Mesothelial cell of epicardium (in vitro differentiated cells): ENCODE measurements at places on chromosomes 6 and 20. TPM values are rescaled to one million over a fixed set of nuclear protein-coding genes. Genes with fewer than 3 reads are reported as not detected.

DNA sequence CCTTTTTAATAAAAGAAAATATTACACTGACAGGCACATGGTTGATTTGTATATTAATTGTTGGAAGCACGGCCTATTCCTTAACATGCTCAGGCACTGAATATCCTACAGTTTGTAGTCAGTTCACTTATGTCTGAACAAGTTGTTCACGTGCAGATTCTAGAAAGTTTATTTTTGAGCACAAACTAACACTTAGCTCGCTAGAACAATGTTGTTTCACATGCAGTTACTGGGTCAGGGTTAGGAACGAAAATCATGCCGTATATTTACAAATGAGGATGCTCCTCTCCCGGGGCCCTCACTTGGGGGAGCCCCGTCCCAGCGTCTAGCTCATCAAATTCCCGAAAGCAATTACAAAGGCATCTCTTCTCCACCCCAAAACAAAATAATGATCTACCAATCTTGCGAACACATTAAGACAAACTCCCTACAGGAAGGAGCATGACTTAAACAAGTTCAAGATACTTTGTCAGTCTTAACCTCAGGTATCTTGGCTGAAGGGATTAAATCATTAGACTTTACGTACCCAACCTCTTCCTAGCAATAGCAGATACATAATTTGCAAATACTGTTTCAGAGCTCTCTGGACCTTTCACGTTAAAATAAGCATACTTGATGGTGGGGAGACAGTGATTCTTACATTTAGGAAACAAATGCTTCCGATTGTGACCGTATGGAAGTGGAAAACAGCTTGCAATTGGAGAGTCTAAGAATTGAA is 1.5 kb downstream of the MAP7 start:
- no peak for DNase-seq

DNA sequence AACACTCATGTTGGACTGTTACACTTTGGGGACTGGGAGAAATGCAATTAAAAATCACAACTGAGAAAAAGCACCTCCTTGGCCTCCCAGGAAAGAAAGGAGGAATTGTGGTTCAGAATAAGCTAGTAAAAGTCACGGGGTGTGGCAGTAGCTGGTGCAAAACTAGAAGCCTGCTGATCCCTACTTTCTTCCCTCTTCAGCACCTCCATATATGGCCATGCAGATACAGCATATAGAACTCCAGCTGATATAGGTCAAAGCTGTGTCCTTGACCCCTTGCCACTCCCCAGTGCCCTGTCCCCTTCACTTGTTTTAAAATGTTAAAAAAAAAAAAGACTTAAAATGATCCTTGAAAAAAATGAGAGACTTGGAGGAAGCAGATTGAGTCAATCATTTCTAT is 5.5 kb upstream of the FLRT3 start:
- no peak for DNase-seq

DNA sequence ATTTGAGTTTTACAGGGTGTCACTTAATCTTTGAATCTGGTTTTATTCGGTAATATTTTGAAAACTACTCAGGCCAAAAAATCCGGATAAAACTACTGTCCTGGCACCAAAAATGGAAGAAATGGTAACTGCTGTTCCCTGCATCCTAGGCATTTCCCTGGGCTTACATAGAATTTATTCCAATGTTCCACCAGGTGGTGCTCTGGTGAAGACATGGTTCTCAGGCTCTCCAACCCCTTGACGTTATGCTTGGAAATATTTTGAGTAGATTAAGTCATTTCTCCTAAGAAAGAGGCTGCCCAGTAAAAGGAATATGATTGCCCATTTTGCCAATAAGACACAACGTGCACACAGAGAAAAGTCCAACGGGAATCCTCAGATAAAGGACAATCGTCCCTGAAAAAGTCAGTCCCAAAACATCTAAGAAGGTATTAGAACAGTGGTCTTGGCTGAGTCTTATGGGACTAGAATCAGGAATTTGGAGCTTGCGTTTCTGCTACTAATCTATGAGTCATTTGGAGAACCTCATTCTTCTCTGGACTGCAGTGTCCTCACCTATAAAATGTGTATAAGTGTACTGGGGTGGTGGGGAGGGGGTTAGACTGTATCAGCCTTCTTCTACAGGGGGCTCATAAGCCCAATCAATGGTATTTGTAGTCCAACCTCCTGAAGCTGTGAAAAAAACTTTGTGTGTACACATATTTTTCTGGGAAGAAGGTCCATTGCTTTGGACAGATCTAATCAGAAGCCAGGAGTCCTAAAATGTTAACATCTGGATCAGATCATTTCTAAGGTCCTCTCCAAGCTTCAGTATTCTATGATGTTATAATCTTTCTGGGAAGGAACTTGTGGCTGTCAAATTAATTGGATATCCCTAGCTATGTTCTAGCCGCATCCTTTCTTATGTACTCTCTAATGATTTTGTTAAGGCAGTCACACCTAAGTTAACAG is 131.0 kb upstream of the BMP2 start:
- no peak for DNase-seq

GRCh38 chr6:122869437-122870024 is 80.5 kb downstream of the SMPDL3A start:
- no peak for DNase-seq

- no peak for DNase-seq
These were observed 155.0 kb downstream of the CDH26 start for GRCh38 chr20:60113024-60113724.

GRCh38 chr6:99185525-99185924 is 163.9 kb downstream of the FAXC start:
- no peak for DNase-seq

DNA sequence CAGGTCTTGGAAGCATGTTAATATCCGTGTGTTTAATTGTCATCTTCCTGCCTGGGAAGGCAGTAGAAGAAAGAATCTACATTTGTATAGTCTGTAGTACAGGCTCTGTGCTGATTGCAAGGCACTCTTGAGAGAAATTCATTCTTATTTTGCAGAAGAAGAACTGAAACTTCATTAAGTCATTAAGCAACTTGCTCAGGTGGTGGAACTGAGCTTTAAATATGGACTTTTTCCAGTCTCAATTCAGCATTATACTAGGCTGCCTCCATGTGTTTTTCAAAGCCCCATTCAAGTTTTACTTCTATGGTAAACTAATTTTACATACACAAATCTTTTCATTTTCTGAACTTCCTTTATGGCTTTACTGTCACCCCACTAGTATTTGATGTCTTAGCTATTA is 18.7 kb downstream of the ZNF451 start:
- DNase-seq = no peak

GRCh38 chr6:130752267-130752666 is 74.9 kb upstream of the SMLR1 start:
- no peak for DNase-seq

- no peak for DNase-seq
These were observed 55.9 kb downstream of the TRAF3IP2 start for GRCh38 chr6:111549746-111550145.

The TMC2 gene
- 0.07 to 0.11 TPM (median 0.09 TPM) in 3 replicates for total RNA-seq
